ENCODE measurements at places on chromosomes 11 and 22.

GRCh38 chr22:37981282-37982011 is 2.9 kb downstream of the SOX10 start:
- no peak for DNase-seq

DNA sequence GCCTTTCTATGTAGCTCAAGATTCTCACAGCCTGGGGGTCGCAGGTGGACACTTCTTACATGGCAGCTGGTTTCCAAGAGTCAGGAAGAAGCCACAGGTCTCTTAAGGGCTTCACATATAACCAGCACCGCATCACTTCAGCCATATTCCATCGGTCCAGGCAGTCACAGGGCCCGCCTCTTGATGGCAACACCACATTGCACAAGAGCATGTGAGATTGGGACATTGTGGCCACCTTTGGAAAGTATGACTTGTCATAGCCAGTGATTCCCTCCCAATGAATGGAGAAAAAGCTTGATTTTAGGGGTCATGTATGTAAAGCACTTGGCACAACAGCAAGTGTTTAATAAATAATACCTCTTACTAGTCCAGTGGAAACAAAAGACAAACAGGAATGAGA is 98.3 kb downstream of the NCAM1 start:
- DNase-seq: no peak

DNA sequence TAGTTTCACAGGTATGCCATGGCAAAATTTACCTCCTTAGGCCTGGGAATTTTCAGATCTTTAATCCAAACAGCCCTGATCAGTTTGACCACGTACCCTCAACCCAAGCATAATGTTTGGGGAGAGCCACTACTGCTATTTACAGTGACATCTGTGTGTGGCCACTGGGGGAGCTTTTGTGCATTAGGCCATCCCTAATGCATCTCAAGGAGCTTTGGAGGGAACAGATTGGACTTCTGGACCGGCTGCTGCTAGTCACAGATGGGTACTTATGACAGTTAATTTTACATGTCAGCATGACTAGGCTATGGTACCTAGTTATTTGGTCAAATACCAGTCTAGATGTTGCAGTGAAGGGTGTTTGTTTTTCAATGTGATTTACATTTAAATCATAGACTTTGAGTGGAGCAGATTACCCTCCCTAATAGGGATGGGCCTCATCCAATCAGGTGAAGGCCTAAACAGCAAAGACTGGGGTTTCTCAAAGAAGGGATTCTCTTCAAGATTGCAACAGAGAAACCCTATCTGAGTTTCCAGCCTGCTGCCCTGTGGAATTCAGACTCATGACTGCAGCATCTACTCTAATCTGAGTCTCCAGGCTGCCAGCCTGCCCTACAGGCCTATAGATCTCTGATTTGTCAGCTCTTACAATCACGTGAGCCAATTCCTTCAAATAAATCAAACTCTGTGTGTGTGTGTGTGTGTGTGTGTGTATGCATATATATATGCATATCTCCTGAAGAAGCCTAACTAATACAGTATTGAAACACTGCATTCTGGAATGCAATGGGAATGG is 38.0 kb upstream of the GALNT18 start:
- DNase-seq: no peak

DNA sequence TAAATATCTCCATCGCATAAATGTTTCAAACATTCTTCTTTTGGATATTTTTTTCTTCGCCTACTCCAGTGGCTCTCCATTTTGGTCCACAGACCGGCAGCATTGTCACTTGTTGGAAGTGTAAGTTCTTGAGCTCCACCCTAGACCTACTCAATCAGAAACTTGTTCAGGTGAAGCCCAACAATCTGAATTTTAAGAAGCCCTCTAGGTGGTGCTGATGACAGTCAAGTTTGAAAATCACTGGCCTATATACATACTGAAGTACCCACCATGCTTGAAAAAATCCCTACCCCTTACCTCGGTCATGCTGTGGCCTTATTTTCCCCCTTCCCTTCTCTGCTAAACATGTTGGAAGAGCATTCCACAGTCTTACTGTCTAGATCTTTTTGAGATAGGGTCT is 10.2 kb upstream of the ACAT1 start:
- no peak for DNase-seq

GRCh38 chr11:45794169-45794568 is 10.8 kb upstream of the SLC35C1 start:
- no peak for DNase-seq

DNA sequence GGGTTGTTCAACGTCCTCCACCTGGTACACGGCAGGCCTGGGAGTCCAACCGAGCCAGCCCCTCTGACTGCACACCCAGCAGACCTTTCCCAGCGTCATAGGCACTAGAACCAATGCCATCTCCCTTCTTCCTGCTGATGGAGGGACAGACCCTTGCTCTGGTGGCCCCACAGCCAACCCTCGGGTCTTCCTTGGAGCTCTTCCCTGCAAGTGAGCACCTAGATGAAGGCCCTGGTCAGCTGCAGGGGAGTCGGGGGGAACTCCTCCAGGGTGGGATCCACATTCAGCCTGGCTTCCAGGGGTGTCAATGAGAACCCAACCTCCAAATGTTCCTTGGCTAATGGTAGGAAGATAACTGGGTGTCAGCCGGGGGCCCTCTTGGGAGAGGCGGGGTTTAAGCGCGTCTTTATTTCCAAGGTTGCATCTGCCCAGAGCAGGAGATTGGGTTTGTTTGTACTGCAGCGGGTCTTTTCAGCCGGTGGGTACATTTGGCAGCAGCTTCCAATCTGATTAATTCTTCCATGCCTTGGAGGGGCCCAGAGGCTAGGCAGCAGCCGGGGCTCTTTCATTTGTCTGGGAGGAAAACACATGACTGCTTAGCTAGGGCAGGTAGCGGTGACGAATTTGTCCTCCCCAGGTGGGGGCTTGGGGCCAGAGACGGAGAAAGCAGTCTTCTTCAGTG is 56.0 kb upstream of the SHISAL1 start:
- no peak for DNase-seq

DNA sequence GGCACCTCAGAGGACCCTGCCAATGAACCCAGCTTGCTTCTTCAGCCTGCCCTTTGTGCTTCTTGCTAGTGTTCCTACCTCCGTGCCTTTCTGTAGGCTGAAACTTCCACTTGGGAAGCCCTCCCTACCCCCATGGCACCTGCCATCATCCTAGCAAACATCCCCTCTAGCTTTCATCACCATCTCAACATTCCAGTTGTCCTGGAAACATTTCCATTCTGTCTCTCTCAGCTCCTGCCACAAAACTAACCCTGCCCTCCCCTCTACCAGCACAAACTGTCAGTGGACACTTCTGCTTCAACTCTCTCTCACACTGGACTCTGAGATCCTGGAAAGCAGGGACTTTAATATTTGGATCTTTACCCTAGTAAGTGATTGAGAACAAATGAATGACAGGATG is 525.8 kb upstream of the TENM4 start:
- DNase-seq: no peak

- DNase-seq: no peak
Measured at GRCh38 chr11:931385-931784, 5.7 kb downstream of the AP2A2 start.

Data from CD4-positive, alpha-beta T cell treated with Interleukin-6 for 4 hours (primary cell).